Upper lobe of right lung (tissue), 1 donor: ENCODE measurements at places on chromosomes 4 and X. TPM values are rescaled to one million over a fixed set of nuclear protein-coding genes. Genes with fewer than 3 reads are reported as not detected.

LRRC66 gene
- 0.12 TPM for total RNA-seq

ARFIP1 gene
- total RNA-seq: 29.3 TPM

CYTL1 gene
- 11.5 TPM for total RNA-seq

GRCh38 chr4:132097041-132097440 lies 1052.1 kb upstream of the PCDH10 start:
- no peak overlapping the region for H3K27ac ChIP-seq
- H3K4me3 ChIP-seq: no peak overlapping the region
- no peaks in the 10 kb centered on the region for H3K4me1 ChIP-seq

DNA sequence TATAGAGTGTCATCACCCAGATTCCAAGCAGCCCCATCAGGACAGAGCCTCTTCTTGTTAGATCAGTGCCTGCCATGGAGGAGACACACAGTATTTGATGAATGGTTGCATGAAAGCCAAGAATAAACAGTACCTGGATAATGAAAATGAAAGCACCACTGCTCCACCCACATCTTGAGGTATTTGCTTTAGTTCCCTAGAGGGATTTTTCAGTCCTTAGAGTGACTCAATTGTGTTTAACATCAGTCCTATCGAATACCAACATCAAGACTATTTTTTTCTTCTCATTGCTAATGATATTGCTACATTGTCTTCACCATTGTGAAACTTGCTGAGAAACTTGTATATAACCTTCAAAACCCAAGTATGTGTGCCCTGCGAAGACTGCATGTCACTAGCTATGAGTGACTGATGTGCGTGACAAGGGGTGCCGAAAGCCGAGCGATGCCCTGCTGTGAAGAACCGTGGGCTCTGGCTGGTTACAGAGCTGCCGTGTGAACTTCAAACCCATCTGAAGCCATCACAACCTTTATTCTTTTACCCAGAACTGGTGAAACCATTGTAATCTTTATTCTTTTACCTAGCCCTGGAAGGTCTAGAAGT lies 211.3 kb upstream of the FAT1 start:
- no peaks in the 10 kb centered on the region for H3K27me3 ChIP-seq
- DNase-seq: no peak
- no peak overlapping the region for H3K4me3 ChIP-seq
- no peak overlapping the region for H3K27ac ChIP-seq
- no peaks in the 10 kb centered on the region for H3K4me1 ChIP-seq

DNA sequence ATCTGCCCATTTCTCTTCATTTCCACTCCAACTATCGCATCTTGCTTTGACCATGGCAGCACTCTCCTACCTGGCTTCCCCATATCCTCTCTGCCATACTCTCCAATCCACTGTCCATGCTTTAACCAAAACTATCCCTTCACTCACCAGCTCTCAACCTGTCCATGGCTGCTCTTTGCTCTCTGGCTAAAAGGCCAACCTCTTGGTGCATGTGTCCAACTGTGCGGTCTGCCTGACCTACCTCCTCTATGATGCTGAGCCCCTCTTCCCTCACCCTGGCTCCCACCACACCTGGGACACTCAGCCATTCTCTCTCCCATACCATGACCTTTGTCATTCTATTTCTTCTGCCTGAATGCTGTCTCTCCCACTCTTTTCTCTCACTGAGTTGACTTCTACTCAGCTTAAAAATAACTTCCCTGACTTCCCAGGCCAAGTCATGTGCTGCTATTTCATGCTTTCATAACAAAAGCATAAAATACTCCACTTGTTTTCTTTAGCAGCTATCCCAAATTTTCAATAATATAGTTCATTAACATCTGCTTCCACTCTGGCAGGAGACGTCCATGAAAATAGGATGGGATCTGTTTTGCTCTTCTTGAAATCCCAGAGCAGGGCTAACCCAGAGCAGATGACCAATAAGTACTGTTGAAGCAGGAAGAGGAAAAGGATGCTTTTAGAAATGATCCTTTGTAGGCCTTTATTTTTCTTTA lies 29.8 kb upstream of the KLF3 start:
- no peaks in the 10 kb centered on the region for H3K4me1 ChIP-seq
- no peak overlapping the region for H3K4me3 ChIP-seq
- no peak for DNase-seq
- H3K27me3 ChIP-seq: no peaks in the 10 kb centered on the region
- no peak overlapping the region for H3K27ac ChIP-seq
- no peaks in the 10 kb centered on the region for H3K36me3 ChIP-seq

- peaks cover 4% of the 10 kb centered on the region for H3K4me1 ChIP-seq
- H3K36me3 ChIP-seq: no peaks in the 10 kb centered on the region
- no peak for DNase-seq
- no peak overlapping the region for H3K4me3 ChIP-seq
- no peak overlapping the region for H3K27ac ChIP-seq
Measured at GRCh38 chr4:128279624-128280225, 7.9 kb downstream of the PGRMC2 start.

DNA sequence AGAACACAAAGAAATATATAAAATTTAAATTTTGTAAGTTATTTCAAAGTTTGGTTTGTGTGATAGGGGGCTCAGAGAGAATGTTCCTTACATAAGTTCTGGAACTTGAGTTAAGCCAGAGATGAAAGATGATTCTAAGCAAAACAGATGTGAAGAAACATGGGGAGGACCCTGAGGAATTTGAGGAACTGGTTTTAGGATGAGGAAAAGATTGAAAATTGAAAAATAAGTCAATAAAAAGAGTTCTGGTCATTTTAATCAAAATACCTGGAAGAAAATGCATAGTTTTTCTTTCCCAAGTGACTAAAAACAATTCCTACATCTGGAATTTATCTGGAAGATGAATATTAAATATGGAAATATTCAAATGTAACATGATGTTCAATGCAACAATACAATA lies 37.4 kb downstream of the HELQ start:
- H3K27ac ChIP-seq: no peak overlapping the region
- H3K4me1 ChIP-seq: no peaks in the 10 kb centered on the region
- H3K27me3 ChIP-seq: no peaks in the 10 kb centered on the region
- DNase-seq: no peak

- H3K4me3 ChIP-seq: no peak overlapping the region
- DNase-seq: no peak
- no peak overlapping the region for H3K27ac ChIP-seq
Measured at GRCh38 chrX:111352424-111352823, 59.6 kb downstream of the DCX start.

GRCh38 chrX:136209016-136209738 lies 42.0 kb downstream of the MAP7D3 start:
- peaks cover 13% of the 10 kb centered on the region for H3K4me1 ChIP-seq
- no peaks in the 10 kb centered on the region for H3K27me3 ChIP-seq
- no peak overlapping the region for H3K27ac ChIP-seq
- H3K4me3 ChIP-seq: no peak overlapping the region
